NCI-H2171 treated with DMSO at 0.1 percent for 48 hours (cell line): ENCODE measurements at places on chromosomes 11 and 22.

- peak; percentile 99 for DNase-seq
Measured at GRCh38 chr11:75814677-75815344, at the start of gene UVRAG. UVRAG (plus strand) TSS chr11:75815210; CDS start chr11:75815408, 198 bp downstream.

DNA sequence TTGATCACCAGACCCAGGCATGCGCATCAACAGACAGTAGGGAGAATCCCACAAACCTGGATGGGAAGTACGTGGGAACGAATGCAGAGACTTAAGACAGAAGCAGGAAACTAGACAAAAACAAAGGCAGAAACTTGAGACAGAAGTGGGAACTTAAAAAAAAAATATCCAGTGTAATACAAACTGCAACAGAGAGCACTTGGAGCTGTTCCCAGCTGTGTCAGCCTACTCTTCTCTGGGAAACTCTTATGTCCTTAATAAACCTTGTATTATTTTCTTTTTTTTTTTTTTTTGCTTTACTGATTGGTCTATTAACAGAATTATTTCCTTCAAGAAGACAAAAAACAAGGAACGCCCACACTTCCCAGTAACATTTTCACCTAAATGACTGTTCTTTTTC lies 1818.1 kb upstream of the RAG2 start:
- no peak for DNase-seq

- peak; percentile 89 for DNase-seq
Measured at GRCh38 chr11:33721426-33721825, 14.8 kb downstream of the CD59 start.

- no peak for DNase-seq
Measured at GRCh38 chr11:27504205-27504604, 2.4 kb downstream of the LIN7C start.

DNA sequence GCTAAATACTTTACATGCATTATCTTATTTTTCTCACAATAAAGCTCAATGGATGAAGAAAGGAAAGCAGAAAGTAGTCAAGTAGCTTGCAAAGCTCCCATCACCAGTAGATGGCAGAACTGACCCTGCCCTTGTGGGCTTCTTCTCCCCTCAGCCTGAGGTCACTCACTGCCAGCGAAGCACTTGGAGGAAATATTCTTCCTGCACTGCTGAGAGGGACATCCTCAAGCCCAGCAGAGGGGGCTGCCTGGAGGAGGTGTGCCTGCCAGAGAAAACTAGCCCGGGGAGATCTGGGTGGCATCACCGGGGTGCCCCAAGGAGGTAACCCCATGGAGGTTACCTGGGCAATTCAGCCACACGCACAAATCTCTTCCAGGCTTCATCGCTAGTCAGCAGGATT lies 6.6 kb downstream of the APOL4 start:
- peak; percentile 39 for DNase-seq

- peak; percentile 90 for DNase-seq
Measured at GRCh38 chr11:44634401-44635281, 69.2 kb downstream of the CD82 start.

- DNase-seq = peak; percentile 54
Measured at GRCh38 chr11:112128483-112129121, 35.3 kb downstream of the IL18 start.

GRCh38 chr11:6825231-6825744 lies 20.2 kb upstream of the OR10A5 start:
- DNase-seq = no peak

GRCh38 chr11:107691000-107691750 lies 20.7 kb downstream of the SLN start:
- no peak for DNase-seq

DNA sequence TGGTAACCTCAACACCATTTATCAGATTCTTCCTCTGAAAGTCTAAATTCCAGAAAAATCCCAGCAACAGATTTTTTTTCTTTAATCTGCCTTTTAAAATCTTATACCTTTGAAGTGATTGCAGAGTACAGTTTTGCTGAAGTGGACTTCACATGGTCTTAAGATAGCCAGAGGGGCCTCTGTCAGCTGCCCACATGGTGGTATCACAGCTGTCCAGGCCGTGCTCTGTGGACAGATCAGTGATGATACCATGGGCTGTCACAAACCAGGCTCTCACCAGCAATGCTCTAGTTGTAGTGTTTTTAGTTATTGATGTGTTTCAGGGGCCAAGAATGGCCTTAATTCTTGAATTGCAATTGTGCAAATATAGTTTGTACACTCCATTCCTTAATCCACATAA lies 44.0 kb downstream of the PARVA start:
- DNase-seq = no peak

- DNase-seq = peak; percentile 19
Measured at GRCh38 chr11:76208438-76209374, 2.4 kb upstream of the WNT11 start.

GRCh38 chr22:37628830-37629229 lies 10.6 kb upstream of the SH3BP1 start:
- no peak for DNase-seq

GRCh38 chr11:3000032-3000961 lies 8.2 kb upstream of the NAP1L4 start:
- DNase-seq = peak; percentile 16

- no peak for DNase-seq
Measured at GRCh38 chr11:22822203-22822602, 7.4 kb downstream of the SVIP start.

GRCh38 chr11:132087148-132087547 lies 716.7 kb downstream of the NTM start:
- DNase-seq = no peak

DNA sequence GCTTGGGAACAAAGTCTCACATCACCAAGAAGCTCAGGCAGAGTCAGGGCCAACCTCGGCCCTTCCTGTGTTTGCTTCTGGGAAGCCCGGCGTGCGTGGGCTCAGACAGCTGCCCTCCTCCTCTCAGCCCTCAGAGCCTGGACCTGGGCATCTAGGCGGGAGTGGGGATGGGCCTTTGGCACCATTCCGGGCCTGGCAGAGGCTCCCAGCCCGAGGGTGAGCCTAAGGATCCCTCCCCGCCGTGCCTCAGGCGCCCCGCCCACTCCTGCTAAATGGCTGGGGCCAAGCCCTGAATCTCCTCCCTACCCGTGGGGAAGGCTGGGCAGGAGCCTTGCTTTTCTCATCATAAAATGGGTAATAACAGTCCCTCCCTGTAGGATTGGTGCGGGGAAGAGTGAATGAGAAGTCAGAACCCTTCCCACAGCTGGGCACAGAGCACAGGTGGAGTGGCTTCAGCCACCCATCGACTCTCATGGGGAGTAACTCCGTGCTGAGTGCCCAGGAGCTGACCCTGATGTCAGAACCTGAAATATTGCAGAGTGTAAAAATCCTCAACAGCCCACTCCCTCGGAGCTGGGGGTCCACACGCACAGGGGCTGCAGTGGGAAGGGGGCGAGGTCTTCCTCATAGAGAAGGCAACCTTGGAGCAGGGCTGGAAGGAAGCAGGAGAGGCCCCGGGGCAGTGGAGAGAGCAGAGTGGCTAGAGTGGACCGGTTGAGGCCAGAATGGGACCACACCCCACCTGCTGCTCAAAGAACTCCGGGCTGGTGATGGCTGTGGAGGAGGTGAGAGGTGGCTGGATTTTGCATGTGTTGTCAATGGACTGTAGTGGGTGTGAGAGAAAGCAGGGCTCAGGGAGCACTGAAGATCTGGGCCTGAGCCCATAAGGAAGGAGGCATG lies 18.8 kb upstream of the CDKN1C start:
- no peak for DNase-seq

GRCh38 chr11:70424765-70425344 lies 26.5 kb downstream of the CTTN start:
- no peak for DNase-seq

DNA sequence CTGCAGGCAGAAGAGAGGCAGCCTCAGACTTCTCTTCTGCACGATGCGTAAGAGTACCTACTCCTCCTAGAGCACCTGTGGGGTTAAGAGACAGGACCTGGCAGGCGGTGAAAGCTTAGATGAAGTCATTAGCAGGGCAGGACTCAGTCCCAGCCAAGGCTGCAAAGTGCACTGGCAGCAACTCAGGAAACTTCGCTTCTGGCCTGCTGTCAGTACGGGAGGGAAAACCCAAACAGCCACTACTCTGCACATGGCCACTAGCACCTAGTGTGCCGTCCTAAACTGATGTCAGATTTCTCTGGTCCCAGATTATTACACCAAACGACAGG lies 8.8 kb upstream of the KLHL35 start:
- DNase-seq = no peak

DNA sequence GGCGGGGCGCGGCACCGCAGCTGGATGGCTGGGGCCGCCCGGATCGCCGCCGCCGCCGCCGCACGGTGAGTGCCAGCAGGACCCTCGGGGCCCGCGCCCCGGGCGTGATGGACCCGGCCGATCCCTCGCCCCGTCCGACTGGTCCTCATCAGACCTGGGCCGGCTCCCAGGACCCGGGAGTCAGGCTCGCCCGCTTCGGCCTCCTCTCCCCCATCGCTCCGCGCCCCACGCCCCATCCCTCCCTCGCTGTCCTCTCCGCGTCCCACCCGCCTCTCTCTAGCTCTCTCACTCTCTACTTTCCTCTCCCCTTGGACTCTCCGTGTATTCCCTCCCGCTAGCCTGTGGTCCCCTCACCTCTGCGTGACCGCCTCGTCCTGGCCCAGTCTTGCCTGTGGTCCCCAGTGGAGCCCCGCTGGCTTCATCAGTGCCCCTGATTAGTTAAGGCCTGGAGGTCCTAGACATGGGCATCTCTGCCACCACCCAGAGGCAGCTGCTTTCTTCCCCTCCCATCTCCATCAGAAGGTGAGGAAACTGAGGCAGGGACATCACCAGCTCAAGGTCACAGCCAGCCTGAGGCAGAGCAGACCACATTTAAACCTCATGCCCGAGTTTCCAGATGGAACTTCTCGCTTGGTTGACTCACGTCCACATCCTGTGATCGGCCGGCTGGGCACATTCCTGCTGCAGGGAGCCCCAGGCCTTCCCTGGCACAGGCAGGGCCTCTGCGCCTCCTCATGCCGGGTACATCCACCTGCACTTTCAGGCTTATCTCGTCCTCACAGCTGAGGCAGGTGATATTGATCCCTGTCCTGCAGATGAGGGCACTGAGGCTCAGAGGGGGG lies 429 bp downstream of the SLC39A13 start:
- no peak for DNase-seq

- no peak for DNase-seq
Measured at GRCh38 chr11:83051760-83052671, 19.7 kb downstream of the RAB30 start.

- peak; percentile 73 for DNase-seq
Measured at GRCh38 chr22:28983190-28983589, 78.4 kb downstream of the C22orf31 start.

GRCh38 chr11:110529043-110529442 lies 99.3 kb downstream of the FDX1 start:
- no peak for DNase-seq

DNA sequence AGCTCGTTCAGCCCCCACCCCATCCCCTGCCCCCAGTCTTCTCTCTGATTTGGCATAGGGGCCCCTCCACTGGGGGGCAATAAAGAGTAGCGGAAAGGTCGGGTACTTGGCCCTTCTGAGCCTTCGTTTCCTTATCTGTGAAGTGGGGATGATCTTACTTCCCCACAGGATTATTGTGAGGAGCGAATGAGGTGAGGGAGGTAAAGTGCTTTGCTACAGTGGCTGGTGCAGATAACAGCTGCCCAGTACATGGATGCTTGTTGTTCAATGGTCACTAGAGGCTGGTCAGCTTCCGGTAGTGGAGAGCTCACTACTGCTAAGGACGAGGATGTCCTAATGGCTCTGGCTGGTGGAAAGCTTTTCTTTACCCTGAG lies 101.2 kb downstream of the CEP164 start:
- DNase-seq = no peak

GRCh38 chr22:44891293-44891747 lies 118.5 kb downstream of the PHF21B start:
- DNase-seq = no peak

DNA sequence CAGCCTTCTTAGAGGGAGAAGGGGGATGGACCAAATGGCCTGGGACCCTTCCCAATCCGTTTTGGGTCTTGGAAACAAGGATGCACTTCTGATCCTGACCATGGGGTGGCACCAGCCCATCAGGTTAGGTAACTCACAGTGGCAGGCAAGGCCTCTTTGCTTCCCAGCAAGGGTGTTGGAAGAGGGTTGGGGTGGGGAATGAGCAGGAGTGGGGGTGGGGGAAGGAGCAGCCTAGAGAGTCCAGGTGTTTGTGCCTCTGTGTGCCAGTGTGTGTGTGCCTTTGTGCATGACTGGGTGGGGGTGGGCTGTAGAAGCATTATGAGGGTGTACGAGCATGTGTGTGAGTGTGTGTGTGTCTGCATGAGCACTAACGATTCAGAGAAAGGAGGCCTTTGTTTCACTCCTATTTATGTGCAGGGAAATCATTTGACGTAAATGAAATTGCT lies 213.1 kb downstream of the INSC start:
- no peak for DNase-seq

GRCh38 chr11:5922749-5923426 lies 19.2 kb upstream of the OR56A3 start:
- DNase-seq = no peak

DNA sequence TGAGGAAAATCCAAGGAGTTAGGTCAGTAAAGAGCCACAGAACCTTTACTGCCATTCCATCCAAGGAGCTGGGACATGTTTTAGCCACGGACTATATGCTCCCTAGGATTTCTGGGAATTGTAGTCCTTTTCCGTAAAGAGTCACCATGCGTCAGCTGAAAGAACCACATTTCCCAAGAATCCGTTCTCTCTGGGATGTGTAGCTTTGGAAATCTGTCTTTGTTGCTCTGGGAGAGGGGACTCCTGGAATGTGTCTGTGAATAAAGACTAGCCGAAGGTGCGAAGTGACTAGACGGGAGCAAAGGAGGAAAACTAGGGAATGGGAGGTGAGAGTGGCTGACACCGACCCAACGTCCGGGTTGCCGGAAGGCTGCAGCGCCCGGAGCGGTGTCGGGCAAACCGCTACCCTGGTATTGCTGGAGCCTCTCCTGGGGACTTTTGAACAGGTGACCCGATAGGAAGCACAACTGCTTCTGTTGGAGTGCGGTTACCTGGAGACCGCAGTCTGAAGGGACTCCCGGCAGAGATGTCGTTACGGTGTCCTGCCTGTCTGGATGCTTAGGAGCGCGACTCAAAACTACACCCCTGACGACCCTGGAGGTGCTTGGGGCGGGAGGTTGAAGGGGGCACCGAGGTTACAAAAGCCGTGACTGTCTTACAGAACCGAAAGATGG lies at the start of gene IFTAP:
IFTAP (plus strand) TSS at position 187 of the 674 bp plus-strand sequence. CDS start 15,602 bp downstream, outside the sequence.
- peak; percentile 99 for DNase-seq

GRCh38 chr11:95652002-95652472 lies 137.5 kb downstream of the FAM76B start:
- DNase-seq = peak; percentile 89

- no peak for DNase-seq
Measured at GRCh38 chr22:35756722-35757121, 39.0 kb downstream of the APOL5 start.
